ENCODE measurements at places on chromosomes 4 and X.

DNA sequence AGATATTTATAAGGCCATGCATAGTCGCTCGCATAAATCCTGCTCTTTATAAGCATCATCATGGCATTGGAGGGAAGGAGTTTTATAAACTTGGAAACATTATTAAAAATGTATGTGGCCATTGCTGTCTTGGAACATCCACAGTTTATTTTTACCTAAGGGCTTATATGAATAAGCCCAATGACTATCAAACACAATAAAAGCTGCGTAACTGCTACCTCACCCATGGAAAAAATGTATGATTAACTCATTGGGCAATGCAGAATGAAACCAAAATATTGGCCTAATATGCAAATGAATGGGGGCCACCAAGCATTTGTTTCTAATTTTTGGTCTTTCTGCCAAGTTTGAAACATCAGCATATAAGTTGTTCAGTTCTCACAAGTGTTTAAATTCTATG, 19.1 kb downstream of the GEMIN8 start:
- no peak for DNase-seq

DNA sequence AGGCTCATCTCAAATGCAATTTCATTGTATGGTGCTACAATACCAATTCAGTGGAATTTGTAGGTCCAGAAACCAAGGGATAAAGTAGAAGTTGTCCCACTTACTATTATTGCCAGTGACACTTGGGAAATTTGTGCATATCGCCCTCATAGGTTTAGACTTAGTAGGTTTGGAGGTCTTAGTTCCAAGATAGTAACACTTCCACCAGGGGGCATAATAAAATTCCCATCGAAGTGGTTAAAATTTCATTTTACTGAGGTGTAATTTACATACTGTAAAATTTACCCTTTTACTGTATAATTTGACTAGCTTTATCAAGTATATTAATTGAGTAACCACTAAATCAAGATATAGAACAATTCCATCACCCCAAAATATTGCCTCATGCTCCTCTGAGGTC, 174.6 kb downstream of the INPP4B start:
- DNase-seq: no peak

DNA sequence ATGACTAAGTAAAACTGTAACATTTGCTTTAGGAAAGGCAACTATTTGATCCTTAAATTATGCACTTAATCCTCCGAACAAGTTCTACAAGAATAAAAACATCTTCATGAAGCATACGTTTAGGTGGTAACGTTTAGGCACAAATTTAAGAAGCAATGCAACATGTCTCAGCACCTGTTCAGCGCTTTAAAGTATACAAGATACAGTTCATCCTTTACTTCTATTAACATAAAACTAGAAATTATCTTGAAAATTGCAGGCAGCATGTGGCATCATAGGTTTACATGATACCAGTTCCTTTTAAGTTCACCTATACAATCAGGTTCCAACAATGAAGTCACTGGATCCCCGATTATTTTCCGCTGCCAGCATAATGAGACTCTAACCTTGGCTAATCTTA, 1.5 kb downstream of the PLA2G12A start:
- DNase-seq: no peak

GRCh38 chrX:153877571-153878261, 8.3 kb downstream of the L1CAM start:
- DNase-seq: no peak

DNA sequence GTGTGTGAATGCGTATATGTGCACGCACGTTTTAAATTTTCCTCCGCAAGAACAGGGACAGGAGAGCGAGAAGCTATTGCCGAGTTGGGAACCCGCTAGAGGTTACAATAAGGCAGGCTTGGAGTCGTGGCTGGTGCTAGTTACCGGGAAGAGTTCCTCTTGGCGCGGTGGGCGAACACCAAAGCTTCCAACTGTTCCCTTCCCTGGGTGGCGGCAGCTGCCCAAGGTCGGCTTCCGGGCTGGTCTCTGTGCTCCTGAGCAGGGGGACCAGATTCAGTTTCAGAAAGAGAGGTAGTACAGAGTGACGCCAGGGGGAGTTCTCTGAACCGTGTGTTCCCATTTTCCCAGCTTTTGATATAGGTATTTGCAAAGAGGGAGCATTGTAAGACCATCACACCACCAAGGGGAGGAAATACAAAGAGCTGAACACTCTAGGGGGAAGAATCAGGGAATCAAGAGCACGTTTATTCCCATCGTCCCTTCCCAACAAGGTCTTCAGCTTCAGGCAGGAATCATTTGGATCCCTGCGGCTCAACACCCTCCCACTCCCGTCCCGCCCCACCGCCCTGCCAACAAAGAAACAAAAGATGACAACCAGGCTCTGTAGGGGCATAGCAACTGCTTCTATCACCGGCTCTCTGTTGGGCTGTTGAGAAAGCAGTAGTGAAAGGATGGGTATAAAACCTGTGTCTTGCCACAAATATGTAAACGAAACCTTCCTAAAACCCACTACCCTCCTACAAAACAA, 113.6 kb upstream of the TEX13C start:
- no peak for DNase-seq

GRCh38 chrX:23673108-23673507, 5.8 kb downstream of the PRDX4 start:
- no peak for DNase-seq

DNA sequence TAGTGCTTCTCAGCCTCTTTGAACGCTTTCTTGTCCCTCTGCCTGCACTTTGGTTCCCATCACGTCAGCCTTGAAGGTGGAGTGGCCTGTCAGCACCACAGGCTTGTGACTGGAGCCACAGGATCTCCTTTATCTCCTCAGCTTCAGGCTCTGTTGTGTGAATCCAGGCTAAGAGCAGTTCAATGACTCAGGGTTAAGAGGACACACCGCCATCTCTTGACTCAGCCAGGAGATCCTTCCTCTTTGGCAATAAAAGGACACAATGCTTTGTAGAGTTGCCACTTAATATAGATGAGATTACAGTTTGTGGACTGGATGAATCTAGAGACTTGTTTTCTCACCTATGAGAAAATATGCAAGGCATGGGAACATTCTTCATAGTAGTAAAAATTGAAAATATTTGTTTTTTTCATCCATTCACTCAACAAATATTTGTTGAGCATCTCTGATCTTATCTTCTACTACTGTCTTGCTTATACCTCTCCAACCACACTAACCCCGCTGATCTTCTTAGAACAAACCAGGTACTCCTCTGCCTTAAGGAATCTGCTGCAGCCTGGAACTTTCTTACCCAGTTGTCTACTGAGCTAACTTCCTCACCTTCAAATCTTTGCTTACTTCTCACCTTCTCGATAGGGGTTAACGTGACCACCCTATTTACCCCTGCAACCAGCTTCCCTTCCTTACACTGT, 62.3 kb downstream of the UCHL1 start:
- DNase-seq: no peak

GRCh38 chrX:134688031-134688823, 30.0 kb upstream of the PLAC1 start:
- no peak for DNase-seq

- no peak for DNase-seq
These were observed 543.3 kb downstream of the GRID2 start for GRCh38 chr4:92847026-92847425.
